HS-27A (cell line): ENCODE measurements at places on chromosomes 6 and 20.

- no peak for DNase-seq
These were observed 27.9 kb downstream of the RIN2 start for GRCh38 chr20:19785983-19786285.

DNA sequence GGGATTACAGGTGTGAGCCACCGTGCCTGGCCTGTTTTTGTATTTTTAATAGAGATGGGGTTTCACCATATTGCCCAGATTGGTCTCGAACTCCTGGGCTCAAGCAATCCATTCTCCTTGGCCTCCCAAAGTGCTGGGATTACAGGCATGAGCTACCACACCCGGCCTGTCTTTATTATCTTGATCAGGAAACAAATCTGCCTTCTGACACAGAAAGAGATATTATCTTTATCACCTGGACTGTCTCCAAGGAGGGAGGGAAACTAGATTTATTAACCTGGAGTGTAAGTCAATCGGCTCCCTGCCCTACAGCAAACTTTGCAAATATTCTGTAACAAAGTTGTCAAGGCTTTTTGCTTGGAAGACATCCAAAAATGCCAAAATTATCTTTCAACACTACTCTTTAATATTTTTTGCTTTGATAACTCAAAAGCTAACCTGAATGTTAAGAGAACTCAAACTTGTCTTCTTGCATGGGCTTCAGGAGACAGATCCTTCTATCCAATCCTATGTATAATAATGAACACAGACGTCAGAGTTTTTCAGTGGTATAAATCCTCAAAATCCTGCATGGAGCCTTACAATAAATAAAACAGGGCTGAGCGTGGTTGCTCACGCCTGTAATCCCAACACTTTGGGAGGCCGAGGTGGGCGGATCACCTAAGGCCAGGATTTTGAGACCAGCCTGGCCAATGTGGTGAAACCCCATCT is 85.0 kb upstream of the LOC128125822 start:
- no peak for DNase-seq

DNA sequence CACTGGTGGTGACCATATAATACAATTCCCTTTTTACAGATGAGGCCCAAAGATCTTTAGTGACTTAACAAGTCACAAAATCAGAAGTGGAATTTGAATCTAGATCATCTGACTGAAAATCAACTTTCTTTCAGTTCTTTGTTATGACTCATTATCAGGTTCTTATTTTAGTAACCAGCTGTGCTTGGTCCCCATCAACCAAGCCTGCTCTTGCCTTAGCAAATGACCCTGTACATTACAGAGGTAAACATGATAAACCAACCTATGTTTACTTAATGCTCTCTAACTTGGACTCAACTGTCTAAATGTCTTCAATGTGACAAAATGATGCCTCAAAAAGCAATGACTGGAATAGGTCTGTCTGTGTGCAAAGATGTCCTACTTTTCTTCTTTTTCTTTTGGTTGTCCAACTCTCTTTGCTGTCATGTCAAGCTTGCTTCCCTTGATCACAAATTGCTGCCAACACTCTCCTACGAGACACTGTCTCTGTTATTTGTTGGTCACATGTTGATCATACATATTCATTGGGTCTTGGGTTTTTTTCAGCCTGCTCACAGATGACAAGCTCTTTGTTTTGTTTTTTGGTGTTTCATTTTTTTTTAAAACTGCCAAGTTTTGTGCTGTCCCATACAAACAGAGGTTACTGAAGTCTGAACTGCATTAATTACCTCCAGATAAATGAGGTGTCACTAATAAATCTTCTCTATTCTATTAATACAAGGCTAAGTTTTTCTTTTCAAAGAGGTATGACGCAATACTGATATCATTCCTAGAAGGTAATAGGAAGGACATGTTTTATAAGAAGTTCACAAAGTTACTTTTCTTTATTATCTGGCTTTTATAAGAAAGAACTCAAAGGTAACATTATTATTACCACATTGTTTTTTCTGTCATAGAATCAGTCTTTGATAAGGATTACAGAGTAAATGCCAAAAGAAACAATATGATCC is 62.2 kb upstream of the PLN start:
- DNase-seq = no peak

DNA sequence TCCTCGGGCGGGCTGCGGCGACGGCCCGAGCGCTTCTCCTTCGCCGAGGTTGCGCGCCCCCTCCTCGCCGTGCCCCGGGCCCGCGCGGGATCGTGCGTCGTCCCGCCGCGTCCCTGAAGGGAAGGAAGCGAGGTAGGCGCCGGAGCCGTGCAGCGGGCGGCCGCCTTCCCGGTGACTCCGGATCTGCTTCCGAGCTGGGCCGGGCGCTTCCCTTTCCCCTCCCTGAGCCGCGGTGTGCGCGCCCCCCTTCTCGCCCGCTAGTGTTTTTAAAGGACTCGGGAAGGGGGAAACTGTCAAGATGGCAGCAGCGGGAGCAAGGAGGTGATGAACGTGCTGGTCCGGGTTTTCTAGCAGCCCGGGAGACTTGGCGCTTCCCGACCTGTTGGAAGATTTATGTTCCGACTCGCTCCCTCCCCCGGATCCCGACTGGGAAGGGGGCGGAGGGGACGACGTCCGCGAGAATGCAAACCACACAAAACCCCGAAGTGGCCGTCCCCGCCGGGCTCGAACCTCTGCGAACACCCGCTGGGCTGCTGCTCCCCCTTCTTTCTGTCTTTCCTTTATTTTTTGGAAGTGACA is 744 bp upstream of the FOXO3 start:
- DNase-seq = no peak

- DNase-seq = no peak
These were observed 98.4 kb upstream of the ADTRP start for GRCh38 chr6:11876934-11877433.
